ENCODE measurements at places on chromosomes 6 and 20. TPM values are rescaled to one million over a fixed set of nuclear protein-coding genes. Genes with fewer than 3 reads are reported as not detected.

Gene SLC22A1
- not detected for polyA plus RNA-seq

Gene IMPG1
- polyA plus RNA-seq = 2.0 TPM

Gene POPDC3
- polyA plus RNA-seq = 0.29 TPM

DNA sequence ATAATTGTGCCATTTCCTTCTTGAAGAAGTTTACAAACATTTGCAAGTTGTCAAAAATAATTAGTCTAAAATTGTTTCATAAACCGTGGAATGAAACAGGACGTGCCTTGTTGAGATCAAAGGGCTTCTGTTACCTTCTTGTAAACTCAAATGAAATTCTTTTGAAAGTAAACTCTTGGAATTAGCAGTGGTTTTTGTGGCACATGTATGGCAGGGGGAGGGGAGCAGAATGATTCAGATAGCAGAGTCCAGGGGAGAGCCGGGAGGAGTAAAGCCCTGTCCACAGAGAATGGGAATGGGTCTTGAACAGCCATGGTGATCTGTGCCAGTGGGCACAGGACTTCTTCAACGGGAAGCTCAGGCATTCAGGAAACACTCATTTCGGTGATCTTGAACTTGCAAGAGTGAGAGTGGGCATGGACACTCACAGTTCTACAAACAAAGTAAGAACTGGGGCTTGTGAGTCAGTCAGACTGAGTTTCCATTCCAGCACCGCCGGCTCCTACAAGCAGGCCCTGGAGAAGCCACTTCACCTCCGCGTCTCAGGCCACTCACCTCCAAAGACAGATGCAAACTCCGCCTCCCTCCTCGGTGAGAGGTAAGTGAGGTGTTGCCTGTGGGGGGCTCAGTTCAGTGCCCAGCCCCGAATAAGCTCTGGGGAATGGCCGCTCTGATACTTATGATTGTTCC lies 143.1 kb downstream of the CDH26 start:
- no peak for DNase-seq

GRCh38 chr6:117477988-117478852 lies 4.3 kb upstream of the DCBLD1 start:
- no peak for DNase-seq

GRCh38 chr6:128367437-128367836 lies 153.0 kb downstream of the PTPRK start:
- DNase-seq = no peak

DNA sequence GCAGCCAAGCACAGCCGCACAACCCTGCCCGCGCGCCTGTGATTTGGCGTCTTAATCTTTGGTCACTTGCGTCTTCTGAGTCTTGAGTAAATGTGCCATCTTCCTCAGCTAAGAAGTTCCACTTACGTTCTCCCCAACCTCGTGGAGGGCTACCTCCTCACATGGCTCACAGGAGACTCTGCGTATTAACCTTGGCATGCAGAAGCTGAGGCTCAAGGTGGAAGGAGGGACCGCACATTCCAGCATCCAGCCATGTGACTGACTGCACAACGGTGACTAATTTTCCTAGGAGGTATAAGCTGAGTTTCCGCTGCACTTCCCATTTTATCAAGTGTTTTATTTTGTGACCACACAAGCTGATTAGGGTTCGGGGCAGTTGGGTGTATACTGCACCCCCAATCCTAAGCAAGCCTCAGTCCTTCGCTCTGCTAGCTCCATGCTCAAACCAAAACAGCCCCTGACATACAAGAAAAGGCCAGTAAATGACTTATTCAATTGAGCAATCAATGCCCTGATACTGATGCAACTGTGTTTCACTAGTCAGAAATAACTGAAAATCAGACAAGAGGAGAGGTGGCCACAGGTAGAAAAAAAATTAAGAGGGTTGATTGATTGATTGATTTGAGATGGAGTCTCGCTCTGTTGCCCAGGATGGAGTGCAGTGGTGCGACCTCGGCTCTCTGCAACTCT lies 7.0 kb downstream of the BEND3 start:
- no peak for DNase-seq

- DNase-seq = no peak
These were observed 429.1 kb upstream of the CDH4 start for GRCh38 chr20:60822699-60823607.

- DNase-seq = no peak
These were observed 44.5 kb upstream of the TULP1 start for GRCh38 chr6:35557239-35557638.

DNA sequence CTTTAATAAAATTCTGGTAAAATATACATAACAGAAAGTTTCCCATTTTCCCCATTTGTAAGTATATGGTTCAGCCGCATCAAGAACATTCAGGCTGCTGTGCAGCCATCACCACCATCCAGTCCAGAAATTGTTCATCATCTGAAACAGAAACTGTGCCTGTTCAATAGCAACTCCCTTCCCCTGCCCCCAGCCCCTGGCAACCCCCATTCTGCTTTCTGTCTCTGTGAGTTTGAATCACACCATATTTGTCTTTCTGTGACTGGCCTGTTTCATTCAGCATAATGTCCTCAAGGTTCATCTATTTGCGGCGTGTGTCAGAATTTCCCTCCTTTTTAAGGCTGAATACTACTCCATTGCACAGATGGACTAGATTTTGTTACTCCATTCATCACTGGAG lies 19.1 kb downstream of the VSTM2L start:
- no peak for DNase-seq

GRCh38 chr6:33988121-33989015 lies 157.5 kb downstream of the GRM4 start:
- no peak for DNase-seq

- DNase-seq = no peak
These were observed 123.3 kb upstream of the MLN start for GRCh38 chr6:33927112-33927511.

GRCh38 chr20:33653218-33653899 lies 8.8 kb upstream of the C20orf144 start:
- DNase-seq = no peak

DNA sequence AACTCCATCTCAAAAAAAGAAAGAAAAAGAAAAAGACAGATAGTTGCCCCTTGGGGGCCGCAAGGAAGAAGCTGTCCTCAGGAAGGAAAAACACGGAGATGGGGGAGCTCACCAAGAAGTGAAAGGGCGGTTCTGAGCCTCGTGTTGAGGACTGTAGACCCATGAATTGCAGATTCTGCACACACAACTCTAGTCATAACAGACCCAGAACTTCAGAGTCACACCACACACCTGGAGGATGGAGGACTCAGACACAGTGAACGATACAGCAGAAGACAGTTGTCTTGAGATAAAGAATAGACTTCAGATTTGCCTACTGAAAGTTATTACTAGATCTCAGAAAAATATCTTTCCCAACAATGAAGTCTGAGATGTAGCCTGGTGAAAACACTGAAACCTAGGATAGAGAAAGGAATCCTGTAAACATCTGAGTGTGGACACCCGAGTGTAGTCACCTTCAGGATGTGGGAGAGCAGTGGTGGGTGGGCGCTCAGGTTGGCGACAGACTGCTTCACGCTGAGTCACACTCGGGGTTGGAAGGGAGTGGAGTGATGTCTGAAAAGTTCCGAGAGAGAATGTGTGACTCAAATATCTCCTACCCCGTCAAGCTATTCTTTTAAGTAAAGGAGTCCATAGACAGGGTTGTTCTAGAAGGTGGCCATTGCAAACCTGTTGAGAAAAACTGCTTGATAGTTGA lies 88.1 kb downstream of the MAP3K4 start:
- no peak for DNase-seq

DNA sequence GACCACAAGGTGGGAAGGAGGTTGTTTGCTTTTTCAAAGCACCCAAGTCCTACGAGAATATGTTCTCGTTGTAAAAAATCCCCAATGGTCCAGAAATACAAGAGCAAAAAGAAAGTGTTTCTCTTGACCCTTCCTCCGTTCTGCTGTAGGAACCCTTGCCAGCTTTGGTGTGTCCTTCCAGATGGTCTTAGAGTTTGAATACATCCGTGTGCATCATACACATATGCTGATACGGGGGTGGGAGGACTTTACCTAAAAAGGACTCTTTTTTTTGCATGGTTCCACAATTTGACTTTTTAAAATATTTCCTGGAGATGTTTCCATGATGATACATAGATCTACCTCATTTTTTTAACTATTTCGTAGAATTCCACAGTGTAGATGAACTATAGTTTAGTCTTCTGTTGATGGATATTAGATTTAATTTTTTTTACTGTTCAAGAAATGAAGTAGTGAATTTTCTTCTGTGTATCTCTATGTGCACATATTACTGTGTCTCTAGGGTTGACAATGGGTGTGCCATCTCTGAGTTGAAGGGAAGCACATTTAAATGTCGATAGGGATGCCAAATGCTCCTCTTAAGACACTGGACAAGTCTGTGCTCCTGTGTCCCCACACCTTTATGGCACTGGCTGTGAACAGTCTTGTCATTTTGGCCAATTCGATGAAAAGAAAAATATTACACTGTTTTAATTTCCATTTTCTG lies 182.1 kb upstream of the SNX9 start:
- no peak for DNase-seq

- DNase-seq = no peak
These were observed 92.5 kb upstream of the AKAP12 start for GRCh38 chr6:151147118-151147832.

DNA sequence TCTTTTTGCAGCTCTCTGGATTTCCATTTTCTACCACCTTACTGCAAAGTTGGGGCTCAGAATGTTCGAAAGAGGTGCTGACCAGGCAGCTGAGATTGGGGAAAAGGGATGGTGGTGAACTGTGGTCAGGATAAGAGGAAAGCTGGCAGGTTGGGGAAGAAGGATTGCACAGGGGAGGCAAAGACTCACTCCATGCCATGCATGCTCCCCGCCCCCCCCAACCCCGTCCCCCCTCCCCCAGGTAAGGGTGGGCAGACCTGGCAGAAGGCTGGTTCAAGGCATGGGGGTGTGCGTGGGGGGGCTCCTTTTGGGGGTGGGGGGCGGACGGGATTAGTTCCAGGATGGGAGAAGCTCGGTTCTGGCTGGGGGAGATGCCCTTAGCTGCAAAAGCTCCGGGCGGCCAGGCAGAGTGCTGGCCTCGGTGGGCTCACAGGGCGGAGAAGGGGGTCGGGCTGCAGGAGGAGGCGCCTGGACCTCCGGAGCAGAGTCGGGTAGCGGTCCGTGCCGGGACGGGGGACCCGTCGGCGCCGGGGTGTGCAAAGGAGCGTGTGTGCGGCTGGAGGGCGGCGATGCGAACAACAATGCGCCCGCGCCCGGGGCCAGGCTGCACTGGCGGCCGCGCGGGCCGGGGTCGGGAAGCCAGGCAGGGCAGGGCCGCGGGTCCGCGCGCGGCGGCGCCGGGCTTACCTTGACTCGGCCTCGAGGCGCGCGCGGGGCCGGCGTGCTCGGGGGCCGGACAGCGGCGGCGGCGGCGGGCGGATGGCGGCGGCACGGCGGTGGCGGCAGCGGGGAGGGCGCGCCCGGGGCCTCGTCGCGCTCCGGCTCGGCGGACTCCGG lies 880 bp downstream of the ADNP start:
- DNase-seq = no peak

DNA sequence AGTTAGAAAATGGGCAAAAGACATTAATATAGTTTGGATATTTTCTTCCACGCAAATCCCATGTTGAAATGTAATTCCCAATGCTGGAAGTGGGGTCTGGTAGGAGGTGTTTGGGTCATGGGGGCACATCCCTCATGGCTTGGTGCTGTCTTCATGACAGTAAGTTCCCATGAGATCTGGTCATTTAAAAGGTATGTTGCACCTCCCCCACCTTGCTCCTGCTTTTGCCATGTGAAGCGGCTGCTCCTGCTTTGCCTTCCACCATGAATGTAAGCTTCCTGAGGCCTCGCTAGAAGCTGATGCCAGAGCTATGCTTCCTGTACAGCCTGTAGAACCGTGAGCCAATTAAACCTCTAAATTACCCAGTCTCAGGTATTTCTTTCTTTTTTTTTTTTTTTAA lies 16.3 kb upstream of the TMEM14A start:
- DNase-seq = no peak

DNA sequence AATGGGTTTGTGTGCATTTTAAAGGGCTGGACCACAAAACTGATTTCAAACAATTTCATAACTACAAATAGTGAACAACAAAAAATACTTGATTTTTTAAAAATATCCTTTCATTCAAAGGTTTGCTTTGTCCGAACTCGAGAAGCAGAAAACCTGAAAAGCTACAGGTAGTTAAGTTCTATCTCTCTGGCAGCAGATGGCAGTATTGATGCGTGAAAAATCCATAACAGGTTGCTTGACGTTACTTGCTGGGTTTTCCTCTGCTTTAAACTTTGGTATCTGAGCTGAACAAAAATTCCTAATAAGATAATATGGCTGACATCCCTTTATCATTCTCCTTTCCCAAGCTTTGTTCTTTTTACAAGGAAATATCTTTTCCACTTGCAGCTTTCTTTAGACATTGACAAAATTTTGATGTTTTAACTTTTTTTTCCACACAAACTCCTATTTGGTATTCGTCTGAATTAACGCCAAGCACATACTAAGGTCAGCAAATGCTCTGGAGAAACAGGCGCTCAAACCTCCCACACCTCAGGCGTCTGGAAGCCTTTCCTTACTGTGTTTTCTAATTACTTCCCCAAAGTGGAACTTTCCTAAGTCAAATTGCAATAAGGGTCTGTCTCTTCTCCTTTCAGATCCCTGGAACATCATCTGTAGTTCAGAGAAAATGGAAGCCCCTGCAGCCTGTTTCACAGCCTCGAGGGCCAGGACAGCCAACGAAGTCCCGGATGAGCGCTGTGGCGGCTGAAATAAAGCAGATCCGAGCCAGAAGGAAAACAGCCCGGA lies 50.3 kb upstream of the GFRAL start:
- DNase-seq = peak; percentile 36

DNA sequence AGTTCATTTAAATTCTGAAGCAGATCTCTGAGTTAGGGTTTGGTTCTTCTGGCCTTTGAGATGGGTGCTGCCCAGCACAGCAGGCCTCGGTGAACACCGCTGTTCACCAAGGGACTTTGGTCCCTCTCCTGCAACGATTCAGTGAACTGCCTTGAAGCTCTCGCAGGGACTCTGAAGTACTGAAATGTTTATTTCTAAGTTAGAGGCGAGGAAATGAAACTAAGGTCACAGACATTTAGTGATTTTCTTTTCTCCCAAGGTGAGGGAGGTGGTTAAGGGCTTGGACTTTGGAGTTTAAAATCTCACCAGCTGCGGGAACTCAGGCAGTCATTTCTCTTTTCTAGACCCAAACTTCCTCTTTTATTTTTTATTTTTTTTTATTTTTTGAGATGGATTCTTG lies 26.2 kb downstream of the E2F3 start:
- DNase-seq = no peak

DNA sequence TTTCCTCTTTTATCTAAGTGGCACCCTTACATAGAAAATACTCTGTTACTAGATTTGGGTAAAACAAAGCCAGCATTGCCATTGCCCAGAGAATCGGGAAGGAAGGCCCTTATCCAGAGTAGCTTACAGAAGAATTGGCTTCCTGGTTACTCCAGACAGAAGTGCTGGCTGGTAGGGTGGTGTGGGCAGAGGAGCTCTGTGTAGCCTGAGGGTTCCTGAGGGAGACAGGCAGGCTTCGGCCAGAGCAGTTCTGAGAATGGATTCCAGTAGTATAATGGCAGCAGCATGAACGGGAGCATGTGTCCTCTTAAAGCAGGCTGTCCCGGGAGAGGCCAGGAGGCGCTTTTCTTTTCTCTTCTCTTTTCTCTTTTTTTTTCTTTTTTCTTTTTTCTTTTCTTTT lies 11.9 kb downstream of the CUL9 start:
- DNase-seq = no peak

GRCh38 chr20:3889489-3890397 lies 556 bp downstream of the PANK2 start:
- DNase-seq = no peak
